ENCODE measurements at places on chromosomes 1 and 21.

DNA sequence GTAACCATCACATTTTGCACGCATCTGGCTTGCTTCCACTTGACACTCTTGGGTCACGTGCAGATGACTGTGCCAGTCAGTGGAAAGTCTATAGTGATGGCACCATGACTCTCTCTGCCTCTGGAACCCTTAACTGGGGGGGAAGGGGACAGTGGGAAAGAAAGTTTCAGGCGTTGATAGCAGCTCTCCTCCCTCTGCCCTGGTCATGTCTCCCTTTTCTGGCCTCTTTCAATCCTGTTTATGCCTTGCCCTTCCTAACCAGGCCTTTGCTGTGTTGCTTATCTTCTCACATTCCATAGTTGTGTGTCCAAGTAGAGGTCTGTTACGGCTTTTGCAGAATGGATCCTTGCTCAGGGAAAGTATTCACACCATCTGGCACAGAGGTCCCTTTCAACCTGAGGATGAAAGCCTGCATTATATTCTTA is 93.5 kb downstream of the NRDC start:
- no peak for DNase-seq

DNA sequence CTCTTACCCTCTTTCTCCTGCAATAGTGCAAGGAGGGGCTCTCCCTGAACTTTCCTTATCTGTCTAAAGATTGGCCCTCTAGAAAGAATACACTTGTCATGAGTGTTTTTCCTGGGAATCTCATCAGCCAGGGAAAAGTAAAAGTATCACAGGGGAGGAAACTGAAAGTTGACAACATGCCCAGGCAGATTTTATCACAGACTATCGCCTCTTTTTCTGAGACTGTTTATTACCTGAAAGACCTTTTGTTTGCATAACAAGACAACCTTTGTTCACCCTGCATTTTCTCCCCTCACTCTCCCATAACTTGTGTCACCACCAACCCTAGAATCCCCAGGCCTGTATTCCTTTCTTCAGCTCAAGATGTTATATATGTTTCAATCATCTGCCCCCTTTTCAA is 794.7 kb upstream of the ADAMTS5 start:
- no peak for DNase-seq

DNA sequence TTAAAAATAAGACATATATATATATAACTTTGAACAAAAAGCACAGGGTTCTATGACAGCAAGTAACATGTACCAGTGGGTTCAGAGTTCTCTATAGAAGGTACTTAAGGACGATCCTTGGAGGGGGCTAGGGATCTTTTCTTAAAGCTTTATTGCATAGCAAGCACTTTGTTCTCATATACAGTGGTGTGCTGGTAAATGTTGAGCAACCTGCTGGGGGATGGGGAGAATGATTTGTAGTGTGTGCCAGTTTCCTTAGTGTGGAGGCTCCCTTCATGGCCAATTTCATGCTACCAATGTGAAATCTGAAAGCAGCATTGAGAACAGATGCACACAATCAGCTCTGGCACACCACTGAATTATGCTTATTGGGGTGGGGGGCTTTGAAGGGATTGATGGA is 69.5 kb upstream of the NFASC start:
- no peak for DNase-seq

DNA sequence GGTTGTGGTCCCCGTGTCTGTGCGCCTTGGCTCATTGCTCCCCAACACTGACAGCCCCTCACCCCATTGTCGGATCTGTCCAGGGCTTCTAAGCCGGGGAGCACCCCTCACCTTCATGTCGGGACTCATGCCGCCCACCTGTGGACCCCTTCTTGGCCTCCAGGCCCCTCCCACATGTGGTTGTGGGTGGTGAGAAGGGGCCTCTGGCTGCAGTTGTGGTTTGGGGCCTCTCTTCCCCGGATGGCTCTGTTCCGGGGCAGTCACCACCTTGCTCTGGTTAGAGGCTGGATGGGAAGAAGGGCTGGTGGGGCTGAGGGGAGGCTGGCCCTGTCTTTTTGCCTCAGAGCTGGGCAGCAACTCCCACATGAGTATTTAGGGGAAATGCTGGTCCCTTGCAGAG is 158.6 kb upstream of the C1orf174 start:
- no peak for DNase-seq

DNA sequence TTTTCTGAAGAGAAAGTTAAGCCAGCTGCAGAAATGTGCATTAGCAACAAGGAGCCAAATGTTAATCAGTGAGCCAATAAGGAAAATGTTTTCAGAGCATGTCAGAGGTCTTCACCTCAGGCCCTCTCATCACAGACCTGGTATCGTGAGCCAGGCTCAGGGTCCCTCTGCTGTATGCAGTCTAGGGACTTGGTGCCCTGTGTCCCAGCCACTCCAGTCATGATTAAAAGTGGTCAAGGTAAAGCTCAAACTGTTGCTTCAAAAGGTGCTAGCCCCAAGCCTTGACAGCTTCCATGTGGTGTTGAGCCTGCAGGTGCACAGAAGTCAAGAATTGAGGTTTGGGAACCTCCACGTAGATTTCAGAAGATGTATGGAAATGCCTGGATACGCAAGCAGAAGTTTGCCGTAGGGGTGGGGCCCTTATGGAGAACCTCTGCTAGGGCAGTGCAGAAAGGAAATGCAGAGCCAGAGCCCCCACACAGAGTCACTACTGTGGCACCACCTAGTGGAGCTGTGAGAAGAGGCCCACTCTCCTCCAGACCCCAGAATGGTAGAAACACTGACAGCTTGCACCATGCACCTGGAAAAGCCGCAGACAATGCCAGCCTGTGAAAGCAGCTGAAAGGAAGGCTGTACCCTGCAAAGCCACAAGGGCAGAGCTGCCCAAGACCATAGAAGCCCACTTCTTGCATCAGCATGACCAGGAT is 1128.7 kb downstream of the AMY1C start:
- no peak for DNase-seq

DNA sequence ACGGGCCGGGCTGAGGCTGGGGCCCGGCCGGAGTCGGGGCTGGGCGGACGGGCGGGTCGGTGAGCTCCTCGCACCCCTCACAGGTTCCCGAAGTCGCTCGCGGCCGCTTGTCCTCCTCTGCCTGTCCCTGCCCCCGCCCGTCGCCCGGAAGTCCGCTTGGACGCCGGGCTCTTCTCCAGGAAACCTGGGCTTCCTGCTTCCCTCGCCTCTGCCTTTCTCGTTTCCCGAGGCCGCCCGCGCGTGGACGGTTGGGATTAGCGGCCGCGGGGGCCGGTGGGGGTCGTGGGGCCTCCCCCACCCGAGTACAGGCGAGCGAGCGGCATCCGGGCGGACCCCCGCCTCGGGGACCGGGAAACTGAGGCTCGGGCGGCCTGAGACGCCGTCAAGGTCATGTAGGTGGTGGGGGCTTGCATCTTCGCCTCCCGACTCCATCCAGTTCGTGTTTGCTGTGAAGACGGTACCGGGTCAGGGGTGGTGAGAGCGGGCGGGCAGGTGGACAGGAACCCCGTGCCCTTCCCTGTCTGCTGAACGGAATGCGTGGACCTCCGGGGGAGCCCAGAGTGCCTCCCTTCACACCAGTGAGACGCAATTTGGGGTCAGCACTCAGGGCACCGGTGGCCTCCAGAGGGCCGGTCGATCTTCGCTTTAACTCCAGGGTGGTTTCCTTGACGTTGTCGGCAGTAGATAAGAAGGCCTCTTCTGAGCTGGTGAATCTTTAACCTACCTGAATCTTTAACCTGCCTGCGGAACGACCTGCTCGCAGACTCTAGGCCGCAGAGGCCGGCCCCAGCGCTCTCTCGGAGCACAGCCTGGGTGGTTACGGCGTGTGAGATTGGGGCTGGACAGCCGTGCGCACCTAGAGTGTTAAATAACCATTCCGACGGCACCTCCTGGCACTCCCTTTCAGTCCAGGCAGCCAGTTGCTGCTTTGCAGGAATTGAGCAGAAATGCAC is 686 bp downstream of the ARF1 start:
- no peak for DNase-seq

DNA sequence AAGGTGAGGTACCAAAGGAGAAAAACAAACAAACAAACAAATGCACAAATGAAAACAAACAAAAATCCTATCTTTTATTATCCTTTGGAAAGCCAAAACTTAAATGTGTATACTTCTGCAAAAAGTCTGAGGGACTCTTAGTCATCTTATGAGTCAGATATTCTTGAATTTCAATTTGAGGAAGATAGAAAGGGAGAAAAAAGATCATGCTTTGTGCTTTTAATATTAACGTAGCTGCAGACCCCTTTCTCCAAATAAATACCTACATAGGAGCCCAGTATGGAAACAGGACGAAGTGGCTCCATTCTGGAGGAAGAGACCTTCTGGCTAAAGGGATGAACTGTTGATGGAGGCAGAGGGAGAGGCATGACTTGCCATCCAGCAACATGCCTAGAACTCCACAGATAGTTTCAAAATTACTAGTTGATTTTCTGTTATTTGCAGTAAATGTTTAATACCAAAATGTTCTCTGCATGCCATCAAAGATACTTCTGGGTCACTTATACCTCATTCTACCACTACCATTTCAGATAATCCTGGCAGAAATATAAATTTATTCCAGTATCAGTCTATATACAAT is 25.4 kb downstream of the NUP210L start:
- DNase-seq: no peak

DNA sequence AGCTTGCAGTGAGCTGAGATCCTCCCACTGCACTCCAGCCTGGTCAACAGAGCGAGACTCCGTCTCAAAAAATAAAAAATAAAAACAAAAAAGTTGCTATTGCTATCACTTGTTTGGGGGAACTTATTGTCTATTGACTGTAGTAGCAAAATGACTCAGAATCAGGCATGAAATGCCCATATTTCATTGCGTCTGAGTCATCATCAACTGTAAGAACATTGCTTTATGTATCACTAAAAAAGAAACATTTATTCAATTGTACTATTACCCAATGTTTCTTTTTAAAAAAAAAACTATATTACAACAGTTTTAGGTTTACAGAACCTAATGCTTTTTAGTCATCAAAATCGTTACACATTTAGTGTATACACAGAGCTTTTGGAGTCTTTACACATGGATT is 91.0 kb upstream of the FMN2 start:
- no peak for DNase-seq

- no peak for DNase-seq
Measured at GRCh38 chr1:29428997-29429396, 192.7 kb downstream of the PTPRU start.

DNA sequence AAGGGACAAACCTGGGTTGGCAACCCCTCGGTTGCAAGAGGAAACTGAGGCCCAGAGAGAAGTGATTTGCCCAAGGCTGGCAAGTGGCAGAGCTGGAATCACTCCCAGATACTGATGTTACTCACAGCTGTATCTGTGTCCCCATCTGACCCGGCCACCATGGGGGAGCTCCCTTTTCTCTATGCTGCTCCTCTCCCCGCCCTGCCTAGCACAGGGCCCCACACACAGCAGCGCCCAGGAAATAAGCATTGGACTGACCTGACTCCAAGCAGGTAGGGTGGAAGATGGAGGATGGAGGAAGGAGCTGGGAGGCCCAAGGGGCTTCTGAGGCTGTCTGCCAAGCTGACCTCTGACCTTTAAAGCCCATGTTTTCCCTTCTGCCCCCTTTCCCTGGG is 3.0 kb upstream of the FBLIM1 start:
- no peak for DNase-seq

DNA sequence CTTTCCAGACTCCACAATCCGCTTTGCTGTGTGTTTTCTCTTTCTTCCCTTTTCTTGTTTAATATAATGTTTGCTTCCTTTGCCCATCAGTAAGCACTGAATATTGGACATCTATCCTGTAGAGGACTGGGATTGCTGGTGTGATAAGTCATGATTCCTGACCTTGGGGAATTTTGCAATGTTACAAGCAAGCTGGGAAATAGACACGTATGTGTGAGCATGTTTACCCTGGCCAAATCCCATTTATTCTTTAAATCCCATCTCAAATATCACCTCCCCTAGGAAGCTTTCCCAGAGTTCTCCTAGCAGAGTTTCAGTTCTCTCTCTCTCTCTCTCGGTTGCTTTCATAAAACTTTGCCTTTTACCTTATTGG is 155.3 kb downstream of the ROR1 start:
- DNase-seq: no peak
